ENCODE measurements at places on chromosomes 7 and 10.

DNA sequence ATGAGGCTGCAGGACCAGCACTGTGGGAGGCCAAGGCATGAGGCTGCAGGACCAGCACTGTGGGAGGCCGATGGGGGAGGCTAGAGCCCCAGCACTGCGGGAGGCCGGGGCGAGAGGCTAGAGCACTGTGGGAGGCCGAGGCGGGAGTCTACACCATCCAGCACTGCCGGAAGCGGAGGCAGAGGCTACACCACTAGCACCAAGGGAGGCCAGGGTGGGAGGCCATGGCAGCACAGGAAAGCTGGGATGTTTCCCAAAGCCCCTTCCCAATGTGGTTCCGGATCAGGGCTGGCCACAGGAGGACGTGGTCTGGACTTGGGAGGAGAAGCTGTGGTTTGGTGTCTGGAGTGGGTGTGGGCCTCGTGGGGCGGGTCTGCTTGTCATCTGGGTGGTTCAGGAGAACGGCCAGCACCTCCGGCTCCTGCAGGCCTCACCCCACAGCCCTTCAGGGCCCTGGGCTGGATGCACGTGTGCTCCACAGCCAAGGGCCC, 43.6 kb downstream of the PDGFA start:
- DNase-seq, result no peak

DNA sequence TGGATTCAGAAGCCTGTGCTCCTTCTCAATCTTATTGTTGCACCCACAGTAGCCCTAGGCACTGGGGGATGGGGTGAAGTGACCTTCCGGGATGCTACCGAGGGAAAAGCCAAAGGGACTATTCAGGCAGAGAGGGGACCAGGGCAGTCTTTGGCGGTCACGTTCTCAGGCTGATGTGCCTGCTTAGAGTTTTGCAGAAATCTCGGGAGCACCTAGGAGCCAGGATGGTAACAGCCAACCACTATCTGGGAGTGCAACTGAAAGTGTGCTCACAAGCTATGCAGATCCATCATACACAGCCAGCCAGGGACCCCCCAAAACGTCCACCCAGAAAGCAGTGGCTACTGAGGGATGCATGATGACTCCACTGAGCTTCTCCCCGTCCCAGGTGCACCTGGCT, 52.4 kb downstream of the CXCL12 start:
- no peak for DNase-seq

GRCh38 chr7:24378871-24379616, 95.1 kb downstream of the NPY start:
- DNase-seq, result no peak

DNA sequence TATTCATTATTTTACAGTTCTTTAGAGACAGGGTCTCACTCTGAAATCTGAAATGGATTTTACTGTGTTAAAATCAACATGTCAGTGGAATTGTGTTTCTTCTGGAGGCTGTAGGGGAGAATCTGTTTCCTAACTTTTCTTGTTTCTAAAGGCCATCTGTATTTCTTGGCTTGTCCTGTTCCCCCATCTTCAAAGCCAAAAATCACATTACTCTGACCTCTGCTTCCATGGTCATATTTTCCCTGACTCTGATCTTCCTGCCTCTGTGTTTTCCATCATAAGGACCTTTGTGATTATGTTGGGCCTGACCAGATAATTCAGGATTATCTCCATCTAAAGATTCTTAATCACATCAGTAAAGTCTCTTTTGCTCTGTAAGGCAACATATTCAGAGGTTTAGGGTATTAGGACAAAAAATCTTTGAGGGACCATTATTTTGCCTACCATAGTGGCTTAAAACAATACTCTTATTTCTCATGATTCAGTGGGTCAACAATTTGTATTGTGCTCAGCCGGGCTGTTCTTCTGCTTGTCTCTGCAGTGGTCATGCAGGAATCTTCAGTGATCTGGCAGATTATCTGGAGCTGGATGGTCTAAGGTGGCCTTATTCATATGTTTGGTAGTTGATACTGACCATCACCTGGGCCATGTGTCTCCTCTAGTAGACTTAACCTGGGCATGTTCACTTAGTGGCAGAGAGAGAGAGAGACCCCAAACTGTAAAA, 5.7 kb downstream of the ANLN start:
- DNase-seq, result no peak

DNA sequence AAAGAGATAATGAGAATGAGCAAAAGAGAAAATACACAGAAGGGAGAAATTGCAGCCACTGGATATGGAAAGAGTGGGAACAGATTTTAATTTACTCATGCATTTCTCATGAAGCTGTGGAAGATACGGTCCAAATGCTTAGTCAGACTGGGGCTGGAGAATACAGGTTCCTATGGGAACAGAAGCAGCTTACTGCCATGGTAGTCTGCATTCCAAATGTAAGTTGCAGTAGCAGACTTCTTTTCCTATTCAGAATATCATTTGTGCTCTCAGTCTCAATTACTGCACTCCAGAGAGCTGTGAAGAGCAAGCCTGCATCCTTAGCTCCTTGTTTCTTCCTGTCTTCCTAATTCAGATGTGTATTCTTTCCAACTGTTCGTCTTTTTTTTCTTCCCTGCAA, 190.8 kb upstream of the TMEM196 start:
- no peak for DNase-seq

GRCh38 chr7:108454674-108455550, 1.3 kb downstream of the NRCAM start:
- DNase-seq, result no peak

DNA sequence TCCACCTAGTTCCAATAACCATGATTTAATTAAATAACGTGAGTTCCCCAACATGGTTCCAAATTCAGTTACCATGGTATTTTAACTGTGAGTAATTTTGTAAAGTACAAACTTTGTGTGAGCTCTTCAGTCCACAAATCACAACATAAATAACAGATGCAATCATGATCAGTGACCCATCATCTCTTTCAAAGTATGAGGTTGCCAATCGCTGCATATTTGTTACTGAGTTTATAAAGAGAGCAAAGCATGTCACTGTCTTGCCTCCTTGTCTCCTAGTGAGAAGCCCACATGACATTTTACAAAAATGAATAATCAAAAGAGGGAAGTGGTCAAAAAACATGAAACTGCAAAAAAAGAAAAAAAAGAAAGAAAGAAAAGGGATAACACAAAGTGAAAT, 69.1 kb upstream of the PDSS1 start:
- DNase-seq, result no peak

- DNase-seq, result no peak
Measured at GRCh38 chr7:25959168-25959734, 192.7 kb upstream of the NFE2L3 start.

DNA sequence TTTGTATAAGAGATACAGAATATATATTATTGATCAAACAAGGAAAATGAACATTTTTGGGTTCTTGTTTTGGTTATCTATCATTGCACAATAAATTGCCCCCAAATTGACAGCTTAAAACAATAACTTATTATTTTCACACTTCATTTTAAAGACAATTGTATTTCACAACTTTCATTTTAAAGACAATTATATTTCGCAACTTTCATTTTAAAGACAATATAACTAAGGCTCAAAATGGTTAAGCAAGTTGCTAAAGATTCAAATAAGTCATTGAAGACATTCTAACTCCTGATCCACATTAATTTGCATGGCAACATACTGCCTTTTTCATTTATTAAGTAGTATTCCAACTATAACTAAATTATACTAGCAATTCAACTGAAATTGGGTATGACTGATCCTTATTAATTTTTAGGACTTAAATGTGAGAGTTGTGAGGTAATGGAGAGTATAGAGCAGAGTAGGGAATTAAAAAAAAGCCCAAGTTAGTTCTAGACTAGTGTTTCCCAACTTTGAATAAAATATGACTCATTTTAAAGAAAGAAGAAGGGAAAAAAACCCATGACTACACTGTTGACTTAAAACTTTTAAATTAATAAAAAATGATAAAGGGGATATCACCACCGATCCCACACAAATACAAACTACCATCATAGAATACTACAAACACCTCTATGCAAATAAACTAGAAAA, 9.9 kb upstream of the STEAP2 start:
- no peak for DNase-seq

DNA sequence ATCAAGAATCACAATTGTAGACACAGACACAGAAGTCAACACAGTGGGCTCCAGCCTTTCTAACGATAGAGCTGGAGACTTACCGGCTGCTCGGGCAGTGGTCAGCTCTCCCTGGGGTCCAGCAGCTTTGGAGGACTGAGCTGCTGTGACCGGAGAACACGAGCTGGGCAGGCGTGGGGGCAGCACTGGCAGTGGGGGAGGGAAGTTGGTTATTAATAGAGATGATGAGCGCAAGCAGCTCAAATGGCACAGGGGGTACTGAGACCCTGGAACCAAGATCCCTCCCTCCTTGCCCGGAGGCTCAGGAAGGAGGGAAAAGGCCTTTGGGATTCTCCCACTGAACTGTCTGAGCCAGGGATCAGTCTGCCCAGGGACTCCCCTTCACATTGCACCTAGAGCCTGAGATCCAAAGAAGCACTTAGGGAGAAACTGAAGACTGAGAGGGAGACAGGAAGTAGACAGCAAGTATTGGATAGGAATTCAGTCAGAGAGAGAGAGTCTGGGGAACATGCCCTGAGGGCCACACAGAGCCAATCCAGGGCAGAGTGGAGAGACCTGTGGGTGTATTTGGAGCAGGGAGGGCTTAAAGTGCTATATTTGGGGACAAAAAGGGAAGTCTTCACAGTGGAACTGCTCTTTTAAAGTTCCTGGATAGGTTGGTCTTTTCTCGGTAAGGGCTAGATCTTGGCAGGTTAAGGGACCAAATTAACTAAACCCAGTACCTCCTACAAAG, at the start of gene MYOZ1:
Gene MYOZ1 (minus strand): TSS at position 147 of the 733 bp plus-strand sequence. CDS start 1,457 bp downstream, outside the sequence.
- DNase-seq, result no peak

- no peak for DNase-seq
Measured at GRCh38 chr10:110437351-110437605, 60.4 kb upstream of the DUSP5 start.

DNA sequence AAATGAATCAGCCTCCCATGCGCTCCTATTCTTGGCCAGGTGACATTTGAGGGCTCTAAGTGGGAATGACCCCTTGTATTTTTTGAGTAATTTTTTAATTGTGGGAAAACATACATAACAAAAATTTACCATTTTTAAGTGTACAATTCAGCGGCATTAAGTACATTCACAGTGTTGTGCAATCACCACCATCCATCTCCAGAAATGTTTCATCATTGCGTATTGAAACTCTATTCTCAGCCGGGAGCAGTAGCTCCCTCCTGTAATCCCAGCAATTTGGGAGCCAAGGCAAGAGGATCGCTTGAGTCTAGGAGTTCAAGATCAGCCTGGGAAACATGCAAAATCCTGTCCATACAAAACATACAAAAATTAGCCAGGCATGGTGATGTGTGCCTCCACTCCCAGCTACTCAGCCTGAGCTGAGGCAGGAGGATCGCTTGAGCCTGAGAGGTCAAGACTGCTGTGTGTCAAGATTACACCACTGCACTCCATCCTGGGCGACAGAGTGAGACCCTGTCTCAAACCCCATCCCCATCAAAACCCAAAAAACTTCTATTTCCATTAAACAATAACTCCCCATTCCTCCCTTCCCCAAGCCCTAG, 2.5 kb downstream of the ANTXRL start:
- no peak for DNase-seq

DNA sequence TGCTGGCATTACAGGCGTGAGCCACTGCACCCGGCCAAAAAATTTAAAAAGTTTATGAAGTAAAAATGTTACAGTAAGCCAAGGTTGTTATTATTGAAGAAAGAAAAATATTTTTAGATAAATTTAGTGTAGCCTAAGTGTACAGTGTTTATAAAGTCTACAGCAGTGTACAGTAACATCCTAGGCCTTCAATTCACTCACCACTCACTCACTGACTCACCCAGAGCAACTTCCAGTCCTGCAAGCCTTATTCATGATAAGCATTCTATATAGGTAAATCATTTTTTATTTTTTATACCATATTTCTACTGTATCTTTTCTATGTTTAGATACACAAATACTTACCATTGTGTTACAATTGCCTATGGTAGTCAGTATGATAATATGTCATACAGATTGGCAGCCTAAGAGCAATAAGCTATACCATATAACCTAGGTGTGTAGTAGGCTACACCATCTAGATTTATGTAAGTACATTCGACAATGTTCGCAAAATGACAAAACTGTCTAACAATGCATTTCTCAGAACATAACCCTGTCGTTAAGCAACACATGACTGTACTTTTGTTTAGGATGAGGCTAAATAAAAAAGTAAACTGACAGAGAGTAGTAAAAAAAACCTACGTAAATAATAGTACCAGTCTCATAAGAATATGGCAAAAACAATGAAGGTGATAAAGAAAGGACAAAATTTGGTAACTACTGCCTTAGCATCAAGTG, 77.8 kb upstream of the FAM133B start:
- no peak for DNase-seq
